Activated naive CD4-positive, alpha-beta T cell treated with anti-CD3 and anti-CD28 coated beads, Interleukin-2, amount 50 U/mL, for 16 hours (primary cell): ENCODE measurements at places on chromosomes 2 and 18.

GRCh38 chr2:204024503-204024902 is 87.9 kb downstream of the ICOS start:
- no peak for DNase-seq

DNA sequence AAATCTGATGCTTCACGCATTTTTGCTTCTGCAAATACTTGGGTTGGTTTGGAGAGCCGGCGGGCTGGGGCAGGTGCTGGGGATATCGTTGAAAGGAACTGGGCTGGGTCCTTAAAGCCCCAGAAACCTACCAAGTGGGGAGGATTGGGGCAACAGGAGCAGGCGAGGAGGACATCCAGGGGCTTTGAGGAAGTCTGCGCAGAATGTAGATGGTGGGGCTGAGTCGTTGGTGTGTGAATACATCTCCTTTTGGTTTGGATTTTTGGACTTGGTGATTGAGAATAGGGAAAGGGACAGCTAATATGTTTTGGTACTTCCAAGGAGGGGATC is 1.1 kb downstream of the DCC start:
- no peak for DNase-seq

- DNase-seq, result no peak
Measured at GRCh38 chr2:48219555-48220436, 310.2 kb upstream of the STON1 start.

GRCh38 chr2:153715218-153715850 is 156.4 kb upstream of the GALNT13 start:
- no peak for DNase-seq

DNA sequence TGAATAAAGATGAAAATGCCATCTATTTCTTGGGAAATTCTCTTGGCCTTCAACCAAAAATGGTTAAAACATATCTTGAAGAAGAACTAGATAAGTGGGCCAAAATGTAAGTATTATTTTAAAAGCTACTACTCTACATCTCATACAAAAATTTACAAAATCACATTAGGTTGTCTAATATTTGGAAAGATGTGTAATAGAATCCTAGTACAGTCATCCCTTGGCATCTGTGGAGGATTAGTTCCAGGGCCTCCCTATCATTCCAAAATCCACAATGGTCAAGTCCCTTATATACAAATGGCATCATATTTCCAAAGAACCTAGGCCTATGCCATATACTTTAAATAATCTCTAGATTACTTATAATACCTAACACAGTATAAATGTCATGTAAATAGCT is 41.2 kb downstream of the KYNU start:
- no peak for DNase-seq

- DNase-seq, result no peak
Measured at GRCh38 chr2:172345956-172346555, 81.3 kb upstream of the ITGA6 start.

GRCh38 chr2:105801961-105802360 is 57.2 kb downstream of the NCK2 start:
- no peak for DNase-seq

DNA sequence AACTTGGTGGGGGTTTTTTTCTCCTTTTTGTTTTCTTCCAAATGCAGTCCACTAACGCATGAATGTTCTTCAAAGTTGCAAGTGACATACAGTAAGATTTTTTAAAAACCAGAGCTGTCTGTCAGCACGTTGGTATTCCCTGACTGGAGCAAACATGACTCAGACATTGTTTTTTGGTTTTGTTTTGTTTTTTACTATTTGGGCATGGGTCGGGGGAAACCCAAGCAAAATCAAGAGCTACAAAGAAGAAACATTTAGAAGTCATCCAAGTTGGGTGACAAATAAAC is 726 bp upstream of the CCDC88A start:
- no peak for DNase-seq

- DNase-seq, result no peak
Measured at GRCh38 chr2:118310681-118311429, 222.6 kb downstream of the INSIG2 start.

DNA sequence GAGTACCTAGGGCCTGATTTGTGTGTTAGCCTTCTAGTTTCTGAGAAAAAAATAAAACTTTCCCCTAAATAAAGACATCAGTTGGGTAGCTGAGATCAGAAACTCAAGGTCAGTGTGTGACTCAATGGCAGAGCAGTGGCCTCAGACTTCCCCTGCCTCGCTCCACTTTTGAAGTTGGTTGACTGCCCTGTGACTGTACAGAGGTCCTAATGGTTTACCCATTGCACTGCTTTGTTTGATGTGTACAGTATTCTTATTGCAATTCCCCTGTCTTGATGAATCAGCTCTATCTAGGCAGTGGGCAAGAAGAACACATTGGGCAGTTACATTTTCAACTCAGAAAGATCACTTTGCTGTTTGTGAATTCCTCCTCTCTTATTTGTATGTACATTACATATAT is 315.7 kb downstream of the KCNS3 start:
- no peak for DNase-seq

- no peak for DNase-seq
Measured at GRCh38 chr2:109482361-109482861, 131.4 kb downstream of the SEPTIN10 start.

DNA sequence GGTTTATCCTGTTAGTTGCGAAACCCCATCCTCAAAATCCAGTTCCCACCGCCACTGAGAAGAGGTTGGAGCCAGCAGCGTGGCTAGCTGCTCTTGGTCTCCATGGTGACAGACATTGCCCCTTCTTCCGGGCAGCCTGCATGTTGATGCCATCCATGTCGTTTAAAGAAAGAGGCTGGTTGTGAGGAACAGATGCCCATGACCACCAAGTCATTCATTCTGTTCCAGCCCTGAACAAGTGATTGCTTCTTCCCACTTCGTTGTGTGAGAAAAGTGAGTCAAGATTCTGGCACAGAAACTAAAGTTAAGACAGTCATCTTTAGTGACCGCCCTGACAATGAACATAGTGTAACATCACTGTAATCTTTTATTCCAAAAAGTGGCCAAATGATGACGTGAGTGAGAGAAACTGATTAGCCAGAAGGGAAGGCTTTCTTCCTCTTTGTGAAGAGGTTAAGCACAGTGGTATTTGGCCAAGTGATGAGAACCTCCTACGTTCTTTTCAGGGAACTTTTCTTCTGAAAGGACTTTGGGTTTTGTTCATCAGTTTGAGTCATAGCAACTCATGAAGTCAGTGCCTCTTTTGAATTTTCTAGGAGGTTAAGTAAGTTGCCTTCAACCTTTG is 272.5 kb downstream of the GALR1 start:
- no peak for DNase-seq

GRCh38 chr2:178923546-178923945 is 116.3 kb upstream of the TTN start:
- no peak for DNase-seq

DNA sequence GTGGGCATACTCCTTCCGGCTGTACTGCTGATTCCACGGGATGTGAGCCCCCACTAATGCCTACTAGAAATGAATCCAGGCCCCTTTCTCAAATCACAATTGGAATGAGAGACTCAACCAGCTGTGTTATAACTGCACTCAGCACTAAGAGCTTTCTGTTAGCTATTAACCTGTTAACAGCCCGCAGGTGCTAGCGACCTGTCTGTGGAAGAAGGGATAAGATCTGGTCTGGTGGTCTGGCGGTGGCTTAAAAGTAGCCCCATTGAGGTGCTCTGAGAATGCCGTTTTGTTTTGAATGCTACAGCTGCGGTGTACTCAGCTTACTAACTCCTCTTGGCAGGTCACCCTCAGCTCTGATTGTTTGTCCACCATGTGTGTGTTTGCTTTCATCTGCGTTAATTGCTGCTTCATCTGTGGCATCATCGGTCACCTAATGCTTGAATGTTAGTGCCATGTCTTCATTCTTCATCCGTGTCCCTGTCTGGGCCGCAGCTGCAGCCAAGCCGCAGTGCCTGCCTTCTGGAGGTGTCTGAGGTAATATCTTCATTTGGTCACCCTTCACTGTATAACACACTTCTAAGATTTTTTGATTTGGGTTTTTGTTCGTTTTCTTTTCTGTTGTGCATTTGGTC is 16.3 kb downstream of the RAB12 start:
- no peak for DNase-seq

DNA sequence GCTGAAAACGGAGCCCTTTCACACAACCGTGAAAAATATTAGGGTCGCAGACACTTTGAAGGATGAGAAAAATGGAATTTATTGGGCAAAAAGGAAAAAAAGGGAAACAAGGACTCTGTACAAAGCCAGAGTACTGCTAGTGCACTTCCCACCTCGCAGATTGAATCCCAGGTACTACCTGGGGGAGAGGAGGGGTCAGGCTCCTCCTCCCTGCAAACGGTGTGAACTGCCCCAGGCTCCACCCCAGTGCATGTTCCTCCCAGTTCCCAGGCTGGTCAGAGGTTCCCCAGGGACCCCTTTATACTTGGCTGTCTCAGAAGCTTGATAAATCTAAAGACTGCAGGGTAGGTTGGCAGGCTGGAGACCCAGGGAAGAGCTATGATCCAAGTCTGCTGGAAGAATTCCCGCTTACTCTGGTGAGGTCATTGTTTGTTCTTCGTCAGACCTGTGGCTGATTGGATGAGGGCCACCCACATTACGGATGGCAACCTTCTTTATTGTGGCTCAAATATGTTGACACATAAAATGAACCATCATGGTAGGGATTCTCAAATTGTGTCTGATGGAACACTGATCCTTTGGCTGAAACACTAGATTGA is 290.4 kb upstream of the POU3F3 start:
- DNase-seq, result no peak

- no peak for DNase-seq
Measured at GRCh38 chr2:106990297-106990696, 104.3 kb upstream of the ST6GAL2 start.
